Inflammatory macrophage treated with lipopolysaccharide for 1 hour (primary cell): ENCODE measurements at places on chromosomes 13 and 19.
A peak's percentile ranks its signal among the peaks of the same experiment; 100 is the strongest.

DNA sequence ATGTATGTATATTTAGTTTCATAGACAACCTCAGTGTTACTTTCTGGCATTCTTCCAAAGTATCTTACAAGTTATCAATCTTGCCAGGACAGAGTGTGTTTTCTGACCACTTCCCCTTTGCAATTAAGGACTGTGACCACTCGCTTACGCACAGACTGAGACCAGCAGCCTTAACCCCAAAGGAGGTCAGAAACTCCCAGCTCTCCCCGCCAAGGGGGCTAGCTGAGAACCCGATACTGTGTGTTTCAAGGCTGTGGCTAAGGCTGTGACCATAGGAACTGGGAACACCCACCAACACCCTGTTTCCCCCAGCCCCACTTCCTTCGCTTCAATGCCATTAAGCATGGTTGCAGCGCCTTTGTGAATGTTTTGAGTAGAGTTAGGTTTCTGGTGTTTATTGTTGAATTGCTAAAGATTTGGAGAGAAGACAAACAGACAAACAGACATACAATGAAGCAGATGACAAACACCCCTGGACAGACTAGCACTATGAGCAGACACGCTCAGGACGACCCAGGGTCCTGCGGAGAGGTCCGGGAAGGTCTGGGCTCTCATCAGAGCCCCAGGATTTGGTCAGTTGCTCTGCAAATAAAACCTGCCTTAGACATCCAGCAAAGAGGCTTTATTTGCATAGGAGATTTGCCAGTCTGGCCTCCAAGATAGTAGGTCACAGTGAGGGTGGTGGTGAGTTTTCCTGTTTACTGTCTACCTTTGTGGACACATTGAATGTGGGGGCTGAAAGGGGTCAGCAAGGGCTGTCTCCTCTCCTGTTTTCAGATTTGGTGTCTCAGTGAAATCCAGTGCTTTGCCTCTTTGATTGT lies 25.0 kb upstream of the TNFSF11 start:
- DNase-seq, result no peak

- no peak for DNase-seq
Measured at GRCh38 chr13:110273254-110273653, 33.7 kb downstream of the COL4A1 start.

DNA sequence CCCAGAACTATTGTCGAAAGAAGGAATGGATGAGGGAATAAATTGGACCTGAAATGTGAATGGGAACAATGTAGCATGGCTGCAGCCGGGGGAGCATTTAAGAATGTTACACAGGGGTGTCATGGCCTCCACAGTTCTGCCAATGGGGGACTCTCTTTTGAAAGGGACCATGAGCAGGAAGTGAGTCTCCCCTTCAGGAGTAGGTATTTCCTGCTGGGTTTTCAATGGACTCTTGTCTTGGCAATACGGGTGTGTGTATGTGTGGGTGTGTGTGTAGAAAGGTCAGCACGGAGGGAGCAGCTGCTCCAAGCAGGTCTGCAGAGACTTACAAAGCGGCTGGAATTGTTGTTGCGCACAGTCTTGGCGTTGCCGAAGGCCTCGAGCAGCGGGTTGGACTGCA lies 24.4 kb downstream of the MYO1F start:
- no peak for DNase-seq

- DNase-seq, result no peak
Measured at GRCh38 chr19:17116996-17117702, 41.6 kb downstream of the MYO9B start.

DNA sequence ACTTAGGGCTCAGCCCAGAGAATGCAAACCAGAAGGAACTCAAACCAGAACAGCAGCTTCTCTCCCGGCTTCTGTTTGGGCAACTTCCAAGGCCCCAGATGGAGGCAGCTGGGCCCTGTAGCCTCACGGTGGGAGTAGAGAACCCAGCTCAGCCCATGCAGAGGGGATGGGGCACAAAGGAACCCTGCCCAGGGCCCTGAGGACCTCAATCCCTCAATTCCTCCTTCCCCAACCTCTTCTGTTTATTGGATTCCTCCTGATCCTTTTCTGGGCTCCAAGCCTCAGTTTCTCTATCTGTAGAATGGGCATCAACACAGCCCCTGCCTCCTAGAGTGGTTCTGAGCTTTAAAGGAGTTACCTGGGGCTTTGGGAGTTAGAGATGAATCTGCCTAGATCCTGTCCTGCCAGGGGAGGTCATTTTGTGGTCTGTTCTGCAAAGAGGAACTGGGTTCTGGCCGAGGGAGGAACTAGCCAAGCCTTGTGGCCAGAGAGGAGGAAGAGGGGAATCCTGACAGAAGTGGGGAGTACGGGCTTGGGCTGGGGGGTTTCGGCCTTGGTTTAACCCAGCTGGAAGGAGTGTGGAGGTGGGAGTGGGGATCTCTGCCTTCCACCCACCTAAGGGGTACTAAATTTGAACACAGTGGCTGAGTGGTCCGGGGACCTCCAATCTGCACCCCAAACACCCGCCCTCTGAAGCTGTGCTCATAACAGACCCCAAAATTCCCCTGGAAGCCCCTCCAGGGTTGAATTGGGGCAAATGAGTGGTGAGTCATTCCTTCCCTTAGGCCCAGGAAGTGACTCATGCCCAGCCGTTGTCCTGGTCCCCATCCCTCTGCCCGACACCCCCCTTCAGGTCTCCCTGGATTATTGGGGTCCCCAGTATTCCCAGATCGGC lies 2.7 kb downstream of the ADGRE5 start:
- peak; percentile 93 for DNase-seq

GRCh38 chr13:38575427-38575826 lies 111.5 kb upstream of the FREM2 start:
- DNase-seq, result no peak

GRCh38 chr19:49853852-49854377 lies 3.0 kb downstream of the PTOV1 start:
- DNase-seq, result no peak

- DNase-seq, result no peak
Measured at GRCh38 chr19:17339088-17339741, 1.9 kb downstream of the GTPBP3 start.

DNA sequence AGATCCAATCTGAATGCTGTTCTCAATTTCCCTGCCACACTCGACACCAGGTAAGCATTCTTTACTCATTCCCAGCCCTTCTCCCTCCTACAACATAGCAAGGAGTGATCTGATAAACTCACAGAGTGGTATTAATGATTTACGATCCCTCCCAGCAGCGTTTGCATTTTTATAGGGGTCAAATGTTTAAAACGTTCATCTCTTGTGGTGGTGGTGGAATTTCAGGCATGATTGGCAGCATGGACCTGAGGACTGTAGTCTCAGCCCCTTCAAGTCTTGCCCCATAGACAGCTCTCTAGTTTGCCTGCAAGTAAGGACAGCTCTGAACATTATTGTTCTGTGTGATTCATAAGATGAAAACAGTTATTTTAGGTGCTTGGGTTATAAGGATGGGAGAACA lies 565.7 kb downstream of the EFNB2 start:
- no peak for DNase-seq

DNA sequence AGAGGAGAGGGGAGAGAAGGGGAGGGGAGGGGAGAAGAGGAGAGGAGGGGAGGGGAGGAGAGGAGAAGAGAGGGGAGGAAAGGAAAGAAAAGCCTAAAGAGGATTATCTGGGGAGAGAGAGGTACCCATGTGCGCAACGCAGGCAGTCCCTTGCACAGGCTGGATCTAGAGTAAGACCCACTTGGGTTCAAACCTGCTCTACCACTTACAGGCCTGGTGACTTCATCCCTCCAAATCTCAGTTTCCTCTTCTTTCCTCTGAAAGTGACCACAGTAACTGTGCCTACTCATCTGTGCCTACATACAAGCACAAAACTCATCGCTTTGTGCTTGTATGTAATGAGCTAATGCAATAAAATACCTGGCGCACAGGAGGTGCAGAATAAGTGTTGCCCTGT lies 732 bp upstream of the MAP1S start:
- peak; percentile 24 for DNase-seq

- peak; percentile 48 for DNase-seq
Measured at GRCh38 chr13:52128714-52129700, at the start of gene NEK5. Gene NEK5, minus strand, starts transcription at chr13:52129073. Its CDS starts 1,591 bp downstream, at chr13:52127482.
